ENCODE measurements at places on chromosomes 4 and X. TPM values are rescaled to one million over a fixed set of nuclear protein-coding genes. Genes with fewer than 3 reads are reported as not detected.

GRCh38 chr4:164977243-164978164 is at the start of gene TRIM61:
TRIM61 (minus strand) TSS chr4:164977657; CDS start chr4:164970002, 7,655 bp downstream.
- no peak for DNase-seq

HSFX3 gene
- polyA plus RNA-seq = 0.12 TPM

- DNase-seq = no peak
These were observed 7.8 kb downstream of the HMGB3 start for GRCh38 chrX:150990910-150991309.

IDH3G gene
- 72.2 TPM for polyA plus RNA-seq

GRCh38 chr4:37561196-37561802 is 124.9 kb downstream of the RELL1 start:
- DNase-seq = no peak

PWWP3B gene
- polyA plus RNA-seq = 3.4 TPM

KLB gene
- polyA plus RNA-seq = 0.21 TPM

OCRL gene
- polyA plus RNA-seq = 31.2 TPM

DNA sequence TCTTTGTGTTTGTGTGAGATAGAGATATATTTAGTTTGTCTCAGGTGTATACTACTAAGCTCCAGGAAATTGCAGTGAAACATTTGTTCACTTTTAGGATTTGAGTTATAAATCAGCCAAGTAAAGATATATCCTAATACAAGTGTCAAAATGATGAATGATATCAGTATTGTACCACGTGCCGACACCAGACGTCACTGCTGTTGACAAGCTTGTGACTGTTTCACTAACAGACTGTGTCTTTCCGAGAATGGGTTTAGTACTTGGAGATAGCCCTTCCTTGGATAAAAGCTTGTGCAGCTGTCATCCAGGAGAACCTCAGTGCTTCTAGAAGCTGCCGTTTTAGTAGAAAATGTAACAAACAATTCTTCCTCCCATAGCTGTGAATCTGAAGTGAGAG is 343.3 kb downstream of the FBXO8 start:
- no peak for DNase-seq

ATP1B4 gene
- 0.01 TPM for polyA plus RNA-seq

GRCh38 chrX:15483891-15484290 is 9.2 kb downstream of the PIR start:
- DNase-seq = no peak

DNA sequence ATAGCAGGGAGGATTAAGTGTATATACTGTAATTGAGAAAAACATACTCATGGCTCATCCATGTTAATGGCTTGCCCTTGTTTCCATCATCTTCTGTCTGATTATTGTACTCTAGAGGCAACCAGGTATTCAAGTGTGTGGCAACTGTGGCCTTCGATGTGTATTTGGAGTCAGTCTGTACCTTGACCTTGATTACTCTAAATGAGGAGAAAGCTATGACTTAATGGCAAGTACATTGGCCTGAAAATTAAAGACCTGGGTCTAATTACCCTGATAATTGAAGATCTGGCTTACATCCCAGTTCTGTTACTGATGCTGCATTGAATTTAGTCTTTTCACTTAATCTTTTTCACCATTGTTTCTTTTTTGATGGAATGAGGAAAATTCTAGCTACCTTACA is 409.2 kb downstream of the CCSER1 start:
- DNase-seq = no peak

- DNase-seq = no peak
These were observed 14.8 kb upstream of the MAEA start for GRCh38 chr4:1274871-1275270.

LDB2 gene
- 108 TPM for polyA plus RNA-seq

- DNase-seq = no peak
These were observed 72.8 kb upstream of the MTNR1A start for GRCh38 chr4:186628058-186628711.

DNA sequence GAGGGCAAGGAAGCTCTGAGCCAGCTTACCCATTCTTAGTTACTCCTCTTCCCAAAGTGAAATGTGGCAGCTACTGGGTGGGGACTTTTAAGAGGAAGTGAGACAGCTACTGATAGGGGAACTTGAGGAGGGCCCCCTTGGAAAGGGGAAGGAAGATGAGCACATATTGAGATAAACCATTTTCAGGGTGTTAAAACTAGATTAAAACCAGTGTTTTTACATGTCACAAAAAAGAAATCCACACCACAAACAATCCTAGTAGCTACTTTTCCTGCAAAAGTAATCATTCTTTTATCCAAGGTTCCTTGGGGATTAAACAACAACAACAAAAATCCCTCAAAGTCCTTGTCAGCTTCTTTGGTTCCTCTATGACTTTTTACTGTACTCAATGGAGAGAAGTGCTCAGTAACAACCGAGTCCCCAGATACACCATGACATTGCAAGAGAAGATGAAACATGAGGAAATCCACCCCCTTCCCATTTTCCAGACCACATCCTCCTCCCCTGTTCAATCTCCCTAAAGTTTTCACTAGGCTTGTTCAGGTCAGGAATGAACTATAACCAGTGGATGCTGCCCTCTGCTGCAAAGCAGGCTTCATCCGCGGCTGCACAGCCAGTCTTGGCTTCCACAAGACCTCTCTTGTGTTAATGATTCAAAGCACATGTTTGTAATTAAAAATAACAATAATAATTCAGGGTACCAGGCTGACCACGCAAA is 113.5 kb upstream of the TMEM164 start:
- DNase-seq = no peak

GRCh38 chrX:70508296-70508911 is 63.8 kb downstream of the DLG3 start:
- no peak for DNase-seq

- no peak for DNase-seq
These were observed 311.4 kb downstream of the MAPK10 start for GRCh38 chr4:86048426-86048825.

DNA sequence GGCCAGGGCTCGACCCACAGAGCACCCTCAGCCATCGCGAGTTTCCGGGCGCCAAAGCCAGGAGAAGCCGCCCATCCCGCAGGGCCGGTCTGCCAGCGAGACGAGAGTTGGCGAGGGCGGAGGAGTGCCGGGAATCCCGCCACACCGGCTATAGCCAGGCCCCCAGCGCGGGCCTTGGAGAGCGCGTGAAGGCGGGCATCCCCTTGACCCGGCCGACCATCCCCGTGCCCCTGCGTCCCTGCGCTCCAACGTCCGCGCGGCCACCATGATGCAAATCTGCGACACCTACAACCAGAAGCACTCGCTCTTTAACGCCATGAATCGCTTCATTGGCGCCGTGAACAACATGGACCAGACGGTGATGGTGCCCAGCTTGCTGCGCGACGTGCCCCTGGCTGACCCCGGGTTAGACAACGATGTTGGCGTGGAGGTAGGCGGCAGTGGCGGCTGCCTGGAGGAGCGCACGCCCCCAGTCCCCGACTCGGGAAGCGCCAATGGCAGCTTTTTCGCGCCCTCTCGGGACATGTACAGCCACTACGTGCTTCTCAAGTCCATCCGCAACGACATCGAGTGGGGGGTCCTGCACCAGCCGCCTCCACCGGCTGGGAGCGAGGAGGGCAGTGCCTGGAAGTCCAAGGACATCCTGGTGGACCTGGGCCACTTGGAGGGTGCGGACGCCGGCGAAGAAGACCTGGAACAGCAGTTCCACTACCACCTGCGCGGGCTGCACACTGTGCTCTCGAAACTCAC is 3.6 kb downstream of the MID1IP1 start:
- no peak for DNase-seq

CDS1 gene
- polyA plus RNA-seq = 30.8 TPM

DNA sequence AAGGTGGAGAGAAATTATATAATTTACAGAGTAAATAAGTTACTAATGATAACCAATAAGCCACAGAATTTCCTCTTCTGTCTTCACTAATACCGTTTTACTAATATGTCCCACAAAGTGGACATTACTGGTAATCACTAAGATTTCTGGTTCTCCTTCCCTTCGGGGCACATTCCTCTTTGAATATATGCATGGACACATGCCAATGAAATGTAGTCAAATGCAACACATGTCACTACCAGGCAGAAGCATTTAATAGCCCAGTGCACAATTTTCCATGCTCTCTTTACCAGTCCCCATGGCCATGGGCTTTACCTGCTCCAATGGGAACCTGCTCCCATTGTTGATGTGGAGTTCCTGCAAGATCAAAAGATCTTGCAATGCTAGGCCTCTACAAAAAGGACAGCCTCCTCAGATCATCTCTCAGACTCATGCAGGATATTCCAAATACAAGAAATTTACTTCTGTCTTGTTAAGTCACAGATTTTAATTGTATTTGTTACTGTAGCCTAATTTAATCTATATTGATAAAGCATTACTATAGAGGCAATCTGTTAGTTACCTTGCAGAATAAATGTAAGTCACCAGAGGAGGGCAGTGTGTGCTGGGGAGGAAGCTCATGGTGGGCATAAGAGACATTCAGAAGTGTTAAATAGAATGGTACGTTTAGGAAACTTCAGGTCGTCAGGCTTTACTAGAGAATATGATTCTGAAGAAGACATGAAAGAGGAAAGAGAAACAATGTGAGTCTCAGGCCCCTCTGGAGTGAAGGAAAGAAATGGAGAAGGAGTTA is 37.1 kb upstream of the INPP4B start:
- no peak for DNase-seq

DNA sequence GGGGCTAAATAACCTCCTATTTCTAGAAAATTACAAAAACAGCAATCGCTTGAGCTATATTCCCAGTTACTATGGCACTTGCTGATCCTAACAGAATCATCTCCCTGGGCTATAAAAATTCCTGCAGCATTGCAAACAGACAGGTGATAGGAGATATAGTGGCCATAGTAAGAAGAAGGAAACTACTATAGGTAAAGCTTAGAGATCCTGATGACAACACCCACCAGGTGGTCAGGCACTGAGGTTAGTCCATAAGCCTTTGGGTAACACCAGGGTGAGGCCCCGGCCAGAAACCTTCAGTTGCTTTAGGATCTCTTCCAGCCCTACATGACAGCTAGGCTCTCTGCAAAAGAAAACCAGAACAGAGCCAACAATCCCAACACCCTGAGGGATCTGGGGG is 197.9 kb upstream of the PPP1R2C start:
- DNase-seq = no peak

- DNase-seq = no peak
These were observed 38.9 kb downstream of the ANXA10 start for GRCh38 chr4:168131196-168131595.

- no peak for DNase-seq
These were observed 87.5 kb upstream of the ZFP42 start for GRCh38 chr4:187908079-187908561.

DNA sequence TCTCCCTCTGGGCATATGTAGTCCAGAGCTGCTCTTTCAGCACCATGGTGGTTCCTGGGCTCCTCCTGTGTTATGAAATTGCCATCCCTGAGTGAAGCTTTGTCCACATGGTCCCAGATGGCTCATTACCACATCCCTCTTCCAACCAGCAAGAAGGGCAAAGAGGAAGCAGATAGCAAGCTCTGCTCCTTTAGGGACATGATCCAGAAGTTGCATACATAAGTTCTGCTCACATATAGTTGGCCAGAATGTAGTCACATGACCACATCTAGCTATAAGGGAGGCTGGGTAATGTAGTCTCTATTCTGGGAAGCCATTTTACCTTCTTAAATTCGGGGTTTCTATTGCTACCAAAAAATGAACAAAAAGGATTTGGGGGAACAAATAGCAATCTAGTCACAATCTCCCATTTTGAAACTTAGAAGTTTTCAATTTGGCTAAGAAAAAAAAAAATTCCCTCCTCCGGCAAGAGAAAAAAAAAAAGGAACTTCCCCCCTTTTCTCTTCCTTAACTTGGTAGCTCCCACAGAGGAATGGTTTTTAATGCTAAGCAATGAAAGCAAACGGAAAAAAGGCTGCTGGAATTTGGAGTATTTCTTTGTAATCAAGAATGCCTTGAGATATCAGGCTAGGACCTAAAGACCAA is 88.2 kb upstream of the USP9X start:
- DNase-seq = peak; percentile 33

GRCh38 chr4:148007792-148008191 is 275.9 kb downstream of the ARHGAP10 start:
- no peak for DNase-seq

DNA sequence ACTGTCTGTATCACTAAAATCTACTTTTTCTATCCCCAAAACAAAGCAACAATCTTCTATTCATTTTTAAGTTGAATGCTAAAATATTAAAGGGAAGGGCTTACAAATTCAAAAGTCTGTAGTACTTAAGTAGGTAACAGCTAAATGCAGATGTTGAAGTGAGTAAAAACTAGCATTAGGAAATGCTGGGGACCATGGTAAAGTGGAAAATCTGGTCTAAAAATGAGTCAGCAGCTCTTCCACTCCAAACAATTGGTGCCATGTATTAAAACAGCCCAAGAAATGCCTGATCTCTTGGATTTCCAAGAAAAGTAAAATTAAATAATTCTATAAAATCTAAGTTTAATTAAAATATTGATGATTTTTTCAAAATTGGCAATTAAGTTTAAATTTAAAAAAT is 73.3 kb upstream of the PPP3CA start:
- DNase-seq = no peak

PNMA3 gene
- polyA plus RNA-seq = 32.8 TPM

F8 gene
- polyA plus RNA-seq = 18.7 TPM

MAGEA4 gene
- not detected for polyA plus RNA-seq

- no peak for DNase-seq
These were observed 44.1 kb downstream of the PPM1K start for GRCh38 chr4:88240297-88240714.

DNA sequence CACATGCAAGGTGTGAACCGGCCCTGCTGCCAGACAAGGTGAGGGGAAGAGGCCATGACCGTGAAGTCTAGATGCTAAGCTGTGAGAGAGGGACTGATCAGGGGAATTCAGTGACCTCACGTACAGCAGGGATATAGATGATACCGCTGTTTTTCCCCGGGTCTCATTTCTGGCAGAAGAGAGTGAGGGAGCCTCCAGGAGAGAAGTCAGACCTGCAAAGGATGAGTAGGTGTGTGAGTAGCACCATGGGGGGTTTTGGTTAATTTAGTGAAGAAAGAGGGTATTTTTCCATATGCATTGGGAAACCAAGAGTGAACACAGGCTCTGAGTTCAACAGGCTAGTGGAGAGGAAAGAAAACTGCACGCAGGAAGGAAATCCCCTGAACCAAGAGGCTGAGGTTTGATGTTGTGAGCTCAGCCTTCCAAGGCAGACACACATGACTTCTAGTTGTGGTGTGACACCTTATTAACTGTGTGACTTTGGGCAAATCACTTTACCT is 127.6 kb upstream of the GATB start:
- DNase-seq = no peak

DNA sequence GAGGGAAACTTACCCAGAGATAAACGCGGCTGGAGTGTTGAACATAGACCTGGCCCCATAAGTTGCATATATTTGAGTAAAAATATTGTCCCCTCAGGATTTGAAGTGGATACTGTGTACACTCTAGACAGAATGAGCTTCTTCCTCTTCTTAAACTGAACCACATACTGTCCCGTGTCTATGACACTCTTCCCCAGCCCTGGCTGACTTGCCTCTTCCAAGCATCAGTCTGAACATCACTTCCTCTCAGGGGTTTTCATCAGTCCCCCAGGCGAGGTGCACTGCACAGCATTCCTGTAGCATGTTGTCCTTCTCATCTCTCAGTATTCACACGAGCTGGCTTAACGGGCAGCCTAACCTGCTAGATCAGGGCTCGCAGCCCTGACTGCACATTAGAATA is 80.5 kb upstream of the TMEM150C start:
- DNase-seq = no peak

- DNase-seq = no peak
These were observed 3.8 kb downstream of the MTM1 start for GRCh38 chrX:150572206-150572605.
